ENCODE measurements at places on chromosomes 3 and 15. TPM values are rescaled to one million over a fixed set of nuclear protein-coding genes. Genes with fewer than 3 reads are reported as not detected.

C2CD4B gene
- total RNA-seq: 9.9 TPM

CIB2 gene
- 17.5 TPM for total RNA-seq

UCN2 gene
- total RNA-seq: not detected

CHL1 gene
- 6.3 TPM for total RNA-seq

SAXO2 gene
- total RNA-seq: not detected

ZDHHC23 gene
- 23.8 TPM for total RNA-seq

XCR1 gene
- not detected for total RNA-seq

PROK2 gene
- not detected for total RNA-seq

DNA sequence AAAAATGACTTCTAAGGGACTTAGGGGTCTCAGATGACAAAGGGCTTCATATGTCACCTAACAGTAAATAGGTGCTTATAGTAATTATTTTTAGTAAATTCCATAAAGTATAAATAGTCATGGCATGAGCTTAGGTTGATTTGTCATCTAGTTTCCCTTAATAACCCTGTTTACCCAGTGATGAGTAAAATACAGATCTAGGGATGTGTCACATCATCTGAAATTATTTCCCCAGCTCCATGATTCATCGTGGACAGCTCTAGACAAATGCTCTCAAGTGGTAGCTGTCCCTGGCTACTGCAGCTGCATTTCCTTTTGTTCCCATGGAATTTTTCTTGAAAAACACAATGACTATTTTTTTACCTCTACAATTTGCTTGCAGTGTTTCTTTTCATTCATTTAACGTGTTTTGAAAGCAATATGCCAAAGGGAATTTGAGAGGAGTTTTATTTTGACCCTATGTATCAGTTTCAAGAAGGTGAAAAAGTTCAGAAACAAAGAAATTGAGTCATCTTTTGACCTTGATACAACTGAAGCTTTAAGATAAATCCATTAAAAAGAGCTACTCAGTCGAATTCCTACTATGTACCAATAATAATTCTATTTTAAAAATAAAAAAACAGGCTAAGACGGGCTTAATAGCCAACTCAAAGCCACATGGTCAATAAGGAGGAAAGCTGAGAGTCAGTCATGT is 241.6 kb downstream of the KCNMB2 start:
- H3K4me1 ChIP-seq: no peaks in the 10 kb centered on the region
- H3K4me3 ChIP-seq: no peak overlapping the region

- peaks cover 5% of the 10 kb centered on the region for H3K4me1 ChIP-seq
- H3K27ac ChIP-seq: no peak overlapping the region
- DNase-seq: no peak
- no peaks in the 10 kb centered on the region for H3K36me3 ChIP-seq
Observed at GRCh38 chr3:16927485-16927884, 42.7 kb downstream of the PLCL2 start.

DNA sequence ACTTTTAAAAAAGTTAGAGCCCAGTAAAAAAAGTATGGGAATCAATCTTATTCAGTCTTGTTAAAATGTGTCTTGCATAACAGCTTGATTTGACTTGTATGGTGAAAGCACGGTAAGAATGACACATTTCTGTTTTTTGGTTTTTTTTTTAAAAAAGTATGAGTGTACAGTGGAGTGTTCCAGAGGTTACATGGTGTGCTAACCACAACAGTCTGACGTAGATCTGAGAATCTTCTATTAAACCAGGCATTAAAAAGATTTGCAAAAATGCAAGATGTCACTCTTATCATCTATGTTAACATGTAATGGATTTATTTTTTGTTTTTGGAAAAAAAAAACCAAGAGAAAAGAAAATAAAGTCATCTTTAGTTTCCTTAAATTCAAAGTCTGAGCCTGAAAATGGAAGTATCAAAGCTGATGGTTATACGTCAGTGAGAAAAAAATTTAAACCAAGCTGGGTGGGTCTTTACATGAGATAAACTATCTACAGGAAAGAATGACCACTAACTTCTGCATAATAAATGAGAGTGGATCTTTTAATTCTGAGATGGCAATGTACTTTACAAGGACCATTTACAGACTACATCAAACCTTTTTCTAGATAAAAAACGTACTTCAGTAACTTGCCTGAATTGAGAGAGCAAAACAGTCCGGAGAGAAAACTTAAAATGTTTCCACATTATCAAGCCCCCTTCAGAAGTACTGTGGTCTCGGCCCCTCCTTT is 1.6 kb downstream of the GABPB1 start:
- peak overlapping the region; percentile 79 for H3K4me3 ChIP-seq
- no peak for DNase-seq
- peak overlapping the region; percentile 100 for H3K27ac ChIP-seq
- H3K4me1 ChIP-seq: peaks cover 7% of the 10 kb centered on the region
- H3K36me3 ChIP-seq: no peaks in the 10 kb centered on the region

GRCh38 chr3:189516039-189516438 is 115.2 kb upstream of the TP63 start:
- H3K36me3 ChIP-seq: no peaks in the 10 kb centered on the region
- H3K27ac ChIP-seq: no peak overlapping the region
- DNase-seq: no peak
- H3K4me1 ChIP-seq: peaks cover 8% of the 10 kb centered on the region
- H3K27me3 ChIP-seq: no peaks in the 10 kb centered on the region
- no peak overlapping the region for H3K4me3 ChIP-seq

GRCh38 chr3:153232851-153233271 is 70.8 kb downstream of the RAP2B start:
- no peak overlapping the region for H3K27ac ChIP-seq
- no peaks in the 10 kb centered on the region for H3K27me3 ChIP-seq
- H3K4me1 ChIP-seq: no peaks in the 10 kb centered on the region
- DNase-seq: no peak
- H3K36me3 ChIP-seq: no peaks in the 10 kb centered on the region
- no peak overlapping the region for H3K4me3 ChIP-seq

DNA sequence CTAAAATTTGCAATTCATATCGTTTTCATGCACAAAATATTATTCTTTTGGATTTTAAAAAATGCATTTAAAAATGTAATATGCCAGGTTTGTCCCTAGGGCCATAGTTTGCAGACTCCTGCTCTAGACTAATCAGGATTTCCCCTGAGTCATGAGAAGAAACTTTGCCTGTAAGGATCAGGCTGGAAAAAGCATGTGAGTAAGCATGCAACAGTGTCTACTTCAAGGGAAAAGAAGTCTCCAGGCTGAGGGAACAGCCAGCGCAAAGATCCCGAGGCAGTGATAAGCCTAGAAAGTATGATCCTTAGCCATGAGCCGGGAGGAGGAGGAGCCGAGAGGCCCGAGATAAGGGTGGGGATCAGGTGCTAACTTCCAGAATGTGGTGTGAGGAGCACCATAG is 382.8 kb upstream of the CFAP20DC start:
- H3K27me3 ChIP-seq: no peaks in the 10 kb centered on the region
- no peak overlapping the region for H3K27ac ChIP-seq
- H3K4me3 ChIP-seq: no peak overlapping the region
- no peak for DNase-seq
- H3K4me1 ChIP-seq: no peaks in the 10 kb centered on the region
- no peaks in the 10 kb centered on the region for H3K36me3 ChIP-seq

DNA sequence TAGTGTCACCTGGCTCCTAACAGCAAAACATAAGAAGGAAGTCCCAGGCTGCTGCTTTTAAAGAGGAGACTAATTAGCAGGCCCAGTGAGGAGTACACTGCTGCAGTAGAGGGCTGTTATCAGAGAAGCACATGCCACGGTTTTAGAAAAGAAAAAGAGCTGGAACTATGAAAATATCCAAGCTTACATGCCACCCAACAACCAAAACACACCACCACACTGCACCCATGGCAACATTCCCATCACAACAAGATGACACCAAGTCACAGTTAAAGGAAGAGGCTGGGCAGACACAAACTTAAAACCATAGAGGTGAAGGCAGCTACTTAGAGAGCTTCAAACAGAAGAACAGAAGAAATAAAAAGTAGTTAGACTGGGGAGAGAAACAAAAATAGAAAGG is 37.0 kb downstream of the NPTN start:
- no peak overlapping the region for H3K4me3 ChIP-seq
- no peaks in the 10 kb centered on the region for H3K36me3 ChIP-seq
- no peak for DNase-seq
- no peak overlapping the region for H3K27ac ChIP-seq
- peaks cover 44% of the 10 kb centered on the region for H3K4me1 ChIP-seq

GRCh38 chr3:17190353-17191078 is 305.8 kb downstream of the PLCL2 start:
- H3K27ac ChIP-seq: no peak overlapping the region
- no peaks in the 10 kb centered on the region for H3K27me3 ChIP-seq
- no peak for DNase-seq
- H3K36me3 ChIP-seq: no peaks in the 10 kb centered on the region
- no peak overlapping the region for H3K4me3 ChIP-seq

GRCh38 chr3:59655418-59656015 is 605.7 kb upstream of the CFAP20DC start:
- H3K4me3 ChIP-seq: no peak overlapping the region
- DNase-seq: no peak
- H3K27me3 ChIP-seq: no peaks in the 10 kb centered on the region

DNA sequence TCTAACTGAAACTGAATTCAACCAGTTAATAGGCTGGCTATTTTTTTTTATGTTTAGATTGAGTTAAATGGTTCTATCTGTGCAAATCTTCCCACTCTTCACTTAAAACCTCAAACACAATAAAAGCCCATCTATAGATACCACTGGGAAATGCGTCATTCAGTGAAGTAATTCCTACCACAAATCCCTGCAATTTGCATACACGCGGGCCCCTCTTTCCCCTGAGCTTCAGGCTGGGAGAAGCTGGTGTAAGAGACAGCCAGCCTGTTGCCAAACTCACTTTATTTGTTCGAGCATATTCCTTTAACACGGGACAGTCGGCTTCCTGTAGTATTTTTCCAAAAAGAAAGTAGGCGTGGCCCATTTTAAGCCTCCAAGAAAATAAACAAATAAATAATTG is 26.0 kb upstream of the MCTP2 start:
- H3K4me1 ChIP-seq: no peaks in the 10 kb centered on the region
- H3K4me3 ChIP-seq: no peak overlapping the region
- H3K27ac ChIP-seq: no peak overlapping the region
- no peak for DNase-seq
- H3K36me3 ChIP-seq: no peaks in the 10 kb centered on the region
- no peaks in the 10 kb centered on the region for H3K27me3 ChIP-seq

DNA sequence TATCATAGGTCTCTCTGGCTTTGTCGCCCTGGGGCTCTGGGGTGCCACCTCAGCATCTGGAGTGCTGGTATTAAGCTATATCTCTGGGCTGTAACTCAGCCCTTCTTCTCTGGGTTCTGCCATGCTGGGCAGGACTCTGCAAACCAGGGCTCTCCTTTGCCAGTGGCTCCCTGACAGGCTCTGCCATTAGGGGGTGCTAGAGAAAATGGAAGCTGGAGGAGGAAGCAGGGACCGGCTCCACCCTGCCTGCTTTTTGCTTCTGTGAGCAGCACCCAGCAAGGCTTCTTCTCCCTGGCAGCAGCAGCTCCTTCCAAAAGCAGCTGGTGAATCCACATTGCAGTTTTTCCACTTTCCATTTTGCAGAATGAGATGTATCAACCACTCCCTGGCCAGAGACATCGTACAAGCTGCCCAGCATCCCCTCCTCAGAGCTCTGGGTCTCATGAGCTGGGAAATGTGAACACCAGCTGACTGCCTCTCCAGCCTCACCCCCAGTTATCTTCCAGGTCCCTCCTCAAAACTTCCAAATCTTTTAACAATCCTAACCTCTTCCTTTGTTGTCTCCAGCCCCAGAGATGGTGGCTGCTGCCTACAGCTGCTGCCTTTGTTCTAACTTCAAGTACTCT is 165.0 kb downstream of the ABHD5 start:
- H3K27me3 ChIP-seq: no peaks in the 10 kb centered on the region
- peak; percentile 31 for DNase-seq
- H3K4me3 ChIP-seq: no peak overlapping the region
- H3K4me1 ChIP-seq: no peaks in the 10 kb centered on the region
- no peak overlapping the region for H3K27ac ChIP-seq
- H3K36me3 ChIP-seq: no peaks in the 10 kb centered on the region

- peak; percentile 51 for DNase-seq
- H3K4me3 ChIP-seq: peak overlapping the region; percentile 81
- no peaks in the 10 kb centered on the region for H3K36me3 ChIP-seq
- H3K4me1 ChIP-seq: no peaks in the 10 kb centered on the region
Observed at GRCh38 chr15:73684581-73685455, 635 bp downstream of the CD276 start.

DNA sequence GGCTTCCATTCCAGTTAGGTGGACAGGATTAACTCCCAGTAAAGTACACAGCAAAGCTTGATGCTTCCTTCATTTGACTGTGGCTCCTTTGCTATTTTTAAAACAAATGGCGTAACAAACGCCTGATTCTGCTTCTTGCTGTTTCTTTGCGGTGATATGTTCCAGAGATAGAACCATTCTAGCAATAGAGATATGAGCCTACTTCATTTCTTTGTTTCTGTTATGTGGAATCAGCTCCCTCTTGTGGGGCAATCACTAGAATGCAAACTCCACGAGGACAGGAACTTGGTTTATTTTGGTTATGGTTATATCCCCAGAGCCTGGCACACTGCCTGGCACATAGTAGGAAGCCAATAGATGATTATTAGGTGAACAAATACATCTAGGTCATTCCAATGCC is 122.6 kb upstream of the SLC6A11 start:
- no peaks in the 10 kb centered on the region for H3K27me3 ChIP-seq
- H3K4me3 ChIP-seq: no peak overlapping the region
- DNase-seq: no peak
- H3K27ac ChIP-seq: no peak overlapping the region
- no peaks in the 10 kb centered on the region for H3K36me3 ChIP-seq

DNA sequence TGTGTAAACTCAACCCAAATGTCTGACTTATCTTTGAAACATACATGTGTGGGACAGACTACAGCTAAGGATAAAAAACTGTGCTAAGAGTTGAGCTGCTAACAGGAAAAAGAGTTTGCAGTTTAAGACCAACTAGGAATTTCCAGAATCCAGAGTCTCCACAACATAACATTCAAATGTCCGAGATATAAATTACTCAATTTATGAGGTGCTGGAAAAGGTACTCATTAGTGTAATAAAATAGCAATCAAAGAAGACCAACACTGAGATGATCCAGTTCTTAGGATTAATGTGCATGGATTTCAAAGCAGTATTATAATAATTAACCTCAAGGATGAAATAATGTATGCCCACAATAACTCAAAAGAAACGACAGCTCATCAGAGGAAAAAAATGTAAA is 426.5 kb upstream of the KCNMB2 start:
- H3K27ac ChIP-seq: no peak overlapping the region
- H3K4me1 ChIP-seq: no peaks in the 10 kb centered on the region
- H3K27me3 ChIP-seq: no peaks in the 10 kb centered on the region
- no peak overlapping the region for H3K4me3 ChIP-seq
